ENCODE measurements at places on chromosomes 12 and 14. TPM values are rescaled to one million over a fixed set of nuclear protein-coding genes. Genes with fewer than 3 reads are reported as not detected.

Gene EDDM3A
- polyA plus RNA-seq = 0.21 TPM

Gene PCNX4
- 101 TPM for polyA plus RNA-seq

Gene SEL1L
- 69.6 TPM for polyA plus RNA-seq

Gene CKAP4
- polyA plus RNA-seq = 125 TPM

Gene METTL25
- polyA plus RNA-seq = 17.3 TPM

Gene ITGB7
- 1.9 TPM for polyA plus RNA-seq

Gene NPC2
- polyA plus RNA-seq = 336 TPM

Gene HCFC2
- 16.8 TPM for polyA plus RNA-seq

Gene GXYLT1
- 27.0 TPM for polyA plus RNA-seq

Gene LBHD2
- not detected for polyA plus RNA-seq

Gene RHOJ
- 21.0 TPM for polyA plus RNA-seq

Data from renal pelvis (tissue), 12 donors.